ENCODE measurements at places on chromosomes 16 and 17. TPM values are rescaled to one million over a fixed set of nuclear protein-coding genes. Genes with fewer than 3 reads are reported as not detected.
A peak's percentile ranks its signal among the peaks of the same experiment; 100 is the strongest.

DNA sequence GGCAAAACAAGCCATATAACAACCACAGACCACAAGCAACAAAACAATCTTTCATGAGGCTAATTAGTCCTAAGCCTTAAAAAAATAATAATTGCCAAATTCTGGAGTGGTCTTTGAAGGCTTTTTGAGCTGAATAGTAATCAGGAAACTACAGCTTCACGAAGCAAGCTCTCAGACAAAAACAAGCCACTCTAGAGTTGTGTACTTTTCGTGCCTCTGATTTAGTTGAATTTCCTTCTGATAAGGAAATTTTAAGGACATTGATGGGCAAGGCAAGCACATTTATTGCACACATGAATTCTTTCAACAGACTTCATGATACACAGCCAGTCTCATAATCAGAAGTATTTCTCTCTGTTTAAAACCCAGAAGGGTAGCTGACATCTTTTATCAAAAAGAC is 130.8 kb upstream of the IRX3 start:
- no peak for DNase-seq

BCL6B gene
- total RNA-seq: not detected

SEPTIN12 gene
- total RNA-seq: not detected

- DNase-seq: no peak
Observed at GRCh38 chr16:78060295-78060694, 37.9 kb downstream of the CLEC3A start.

GRCh38 chr16:52309446-52310416 is 237.2 kb downstream of the TOX3 start:
- DNase-seq: no peak

- no peak for DNase-seq
Observed at GRCh38 chr16:66204756-66205155, 161.7 kb upstream of the CDH5 start.

ZSCAN10 gene
- 0.15 TPM for total RNA-seq

GRCh38 chr16:79062821-79063220 is 537.7 kb downstream of the MAF start:
- no peak for DNase-seq

GRCh38 chr17:76840884-76841775 is 27.1 kb upstream of the MGAT5B start:
- no peak for DNase-seq

ZPBP2 gene
- total RNA-seq: 1.2 TPM

GRCh38 chr16:81486540-81487061 is 42.0 kb downstream of the CMIP start:
- no peak for DNase-seq

GRCh38 chr16:74926805-74927204 is 58.1 kb downstream of the WDR59 start:
- DNase-seq: no peak

HOXB7 gene
- total RNA-seq: 0.25 TPM

DNA sequence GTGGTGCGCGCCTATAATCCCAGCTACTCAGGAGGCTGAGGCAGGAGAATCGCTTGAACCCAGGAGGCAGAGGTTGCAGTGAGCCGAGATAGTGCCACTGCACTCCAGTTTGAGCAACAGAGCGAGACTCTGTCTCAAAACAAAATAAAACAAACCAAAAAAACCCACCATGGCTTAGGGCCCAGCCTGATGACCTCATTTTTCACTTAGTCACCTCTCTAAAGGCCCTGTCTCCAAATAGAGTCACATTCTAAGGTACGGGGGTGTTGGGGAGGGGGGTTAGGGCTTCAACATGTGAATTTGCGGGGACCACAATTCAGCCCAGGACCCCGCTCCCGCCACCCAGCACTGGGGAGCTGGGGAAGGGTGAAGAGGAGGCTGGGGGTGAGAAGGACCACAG is 1.4 kb upstream of the STH start:
- DNase-seq: no peak

GRCh38 chr17:38568845-38569510 is 36.8 kb downstream of the SRCIN1 start:
- peak; percentile 24 for DNase-seq

GRCh38 chr16:86002178-86002900 is 103.4 kb downstream of the IRF8 start:
- DNase-seq: no peak

PHB1 gene
- total RNA-seq: 64.2 TPM

GRCh38 chr17:79041723-79042420 is 17.9 kb downstream of the C1QTNF1 start:
- DNase-seq: no peak

KRT33B gene
- total RNA-seq: not detected

Data from CD4-positive, alpha-beta memory T cell (primary cell).